ENCODE measurements at places on chromosomes 12 and 14.

DNA sequence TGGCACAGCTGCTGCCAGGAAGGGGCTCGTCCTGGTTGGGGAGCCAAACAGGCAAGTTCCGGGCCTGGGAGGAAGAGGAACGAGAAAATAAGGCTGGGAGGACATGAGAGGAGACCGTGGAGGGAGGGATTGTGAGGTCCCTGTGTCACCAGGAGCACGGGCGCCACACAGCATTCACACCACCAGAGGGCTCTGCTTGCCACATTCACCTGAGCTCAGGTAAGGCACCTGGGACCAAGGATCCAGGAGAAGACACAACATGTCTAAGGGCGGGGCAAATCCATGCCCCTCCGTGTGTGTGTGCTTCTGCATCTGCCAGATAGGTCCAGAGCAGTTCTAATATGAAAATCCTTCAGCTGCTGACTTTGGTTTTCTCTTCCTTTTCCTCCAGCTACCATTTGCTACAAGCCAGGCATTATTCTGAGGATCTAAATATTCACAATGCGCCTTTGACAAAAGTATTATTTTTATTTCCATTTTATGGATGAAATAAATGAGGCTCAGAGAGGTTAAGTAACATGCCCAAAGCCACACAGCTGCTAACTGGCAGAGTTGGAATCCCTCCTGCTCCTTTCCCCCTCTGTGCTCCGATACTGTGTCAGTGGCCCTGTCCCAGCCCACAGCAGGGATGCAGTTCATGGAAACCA, 14.6 kb downstream of the RAPGEF3 start:
- peak; percentile 28 for DNase-seq

DNA sequence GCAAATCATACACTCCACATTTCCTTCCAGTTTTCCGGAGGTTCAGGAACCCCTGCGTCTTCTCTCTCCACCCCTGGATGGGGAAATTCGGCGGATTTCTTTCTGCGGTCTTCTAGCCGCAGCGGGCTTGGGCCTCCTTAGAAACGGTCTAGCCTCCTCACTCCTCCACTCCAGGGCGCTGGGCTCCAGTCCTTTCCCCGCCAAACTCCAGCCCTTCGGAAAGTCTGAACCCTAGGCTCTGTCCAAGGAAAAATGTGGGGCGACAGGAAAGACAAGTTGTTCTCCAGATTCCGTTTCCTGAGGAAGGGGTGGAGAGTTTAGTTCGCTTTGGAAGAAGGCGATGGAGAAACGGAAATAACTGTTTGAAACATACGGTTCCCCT, 1.4 kb upstream of the HOXC10 start:
- DNase-seq: no peak

DNA sequence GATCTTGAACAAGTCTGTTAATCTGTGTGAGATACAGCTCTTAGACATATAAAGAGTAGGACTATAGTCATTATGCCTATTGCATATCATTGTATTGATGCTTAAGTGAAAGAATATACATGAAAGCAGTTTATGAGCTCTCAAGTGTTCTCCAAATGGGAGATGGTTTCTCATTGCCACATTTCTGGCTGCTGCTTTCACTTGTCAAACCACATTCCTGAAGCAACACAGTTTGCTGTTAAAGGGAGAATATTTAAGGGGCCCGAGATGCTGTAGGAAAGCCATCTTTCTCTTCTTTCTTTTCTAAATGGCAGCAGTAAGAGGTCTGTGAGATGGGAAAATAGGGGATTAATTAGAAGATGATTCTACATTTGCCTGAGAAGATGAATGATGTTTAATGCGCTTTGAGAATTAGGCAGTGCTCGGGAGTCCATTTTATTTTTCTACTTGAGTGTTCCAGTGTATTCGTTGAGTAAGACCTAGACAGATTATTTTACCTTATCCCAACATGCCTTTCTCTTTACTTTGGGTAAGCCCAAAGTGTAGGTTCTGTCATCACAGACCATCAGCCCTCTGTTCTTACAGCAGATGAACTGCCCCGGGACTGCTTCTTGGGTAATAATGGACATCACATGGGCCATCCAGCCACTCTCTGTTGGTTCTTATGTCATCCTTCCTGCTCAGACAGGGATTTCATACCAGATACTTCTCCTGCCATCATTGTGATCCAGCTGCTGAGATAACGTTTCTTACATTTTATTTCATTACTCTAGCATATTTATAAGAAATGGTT, 35.6 kb downstream of the ANO4 start:
- no peak for DNase-seq

GRCh38 chr12:20696181-20696905, 1.2 kb downstream of the SLCO1C1 start:
- DNase-seq: no peak

DNA sequence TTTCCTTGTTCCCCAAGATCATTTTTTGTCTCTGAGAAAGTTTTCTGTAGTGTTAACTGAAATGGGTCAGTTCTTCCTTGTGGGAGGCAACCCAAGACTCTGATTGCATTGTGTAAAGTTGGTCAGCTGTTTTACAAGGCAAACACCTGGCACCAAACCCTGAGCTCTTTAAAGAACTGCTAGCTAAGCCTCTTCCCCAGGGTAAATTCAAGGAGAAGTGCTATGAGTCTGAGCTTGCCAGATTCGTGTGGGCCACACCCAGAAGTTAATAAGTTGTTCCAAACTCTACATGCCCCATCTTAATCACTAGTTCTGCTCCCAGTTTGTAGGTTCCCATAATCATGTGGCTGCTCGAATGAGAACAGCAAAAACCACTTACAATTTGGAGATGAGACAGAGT, 214.5 kb downstream of the BTG1 start:
- no peak for DNase-seq

DNA sequence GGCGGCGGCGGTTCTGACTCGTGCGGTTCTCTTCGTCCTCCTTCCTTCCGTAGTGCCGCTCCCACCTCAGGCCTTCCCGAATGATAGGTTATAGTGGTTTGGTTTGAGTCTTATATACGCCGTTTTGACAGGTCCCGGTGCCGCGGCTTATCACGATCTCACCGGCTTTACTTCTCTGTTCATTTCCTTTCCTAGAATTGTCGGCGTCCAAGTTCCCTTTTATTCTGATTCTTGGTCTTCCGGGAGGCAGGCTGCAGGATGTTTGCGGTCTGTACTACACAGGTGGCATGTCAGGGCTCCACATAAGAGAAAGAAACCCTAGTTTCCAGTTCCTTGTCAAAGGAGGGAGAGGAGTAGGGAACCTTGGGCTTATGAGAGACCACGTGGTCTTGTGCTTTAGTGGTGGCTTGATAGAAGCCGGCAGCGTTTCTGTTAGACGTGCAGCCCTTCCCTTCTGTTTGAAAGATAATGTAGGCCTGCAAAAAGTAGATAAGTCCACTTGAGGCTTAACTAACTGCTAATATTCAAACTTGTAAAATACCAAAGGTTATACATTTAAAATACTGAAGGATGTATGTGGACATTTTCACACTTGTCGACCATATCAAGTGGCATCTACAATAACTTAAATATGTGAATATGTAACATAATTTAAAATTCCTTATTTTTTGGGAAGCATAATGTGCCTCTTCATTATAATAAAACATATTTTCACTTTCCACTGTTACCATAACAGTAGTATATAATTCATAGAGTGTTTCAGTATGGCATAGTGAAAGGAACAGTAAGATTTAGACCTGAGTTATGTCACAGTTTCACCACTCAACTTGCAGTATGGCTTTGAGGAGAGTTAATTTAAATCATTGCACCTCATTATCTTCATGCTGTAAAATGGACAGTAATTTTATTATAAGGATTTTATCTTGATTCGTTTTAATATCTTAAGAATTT, 804 bp downstream of the USP15 start:
- peak; percentile 98 for DNase-seq

DNA sequence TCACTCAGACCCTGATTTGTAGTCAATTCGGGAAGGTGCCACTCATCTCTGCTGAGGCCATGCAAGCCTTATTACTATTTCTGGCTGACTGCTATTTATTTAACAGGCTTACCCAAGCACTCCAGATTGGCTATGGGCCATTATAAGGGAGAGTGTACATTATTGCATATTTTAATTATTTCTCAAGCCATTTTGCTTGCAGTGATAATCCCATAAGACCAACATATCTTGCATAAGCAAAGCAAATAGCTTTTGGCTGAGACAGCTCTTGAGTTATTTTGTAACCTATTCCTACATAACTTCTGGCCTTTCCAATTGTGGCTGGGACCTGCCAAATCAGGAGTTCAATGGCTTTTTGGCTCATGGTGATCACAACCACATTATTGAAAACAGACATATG, 509.6 kb upstream of the USP15 start:
- DNase-seq: no peak

GRCh38 chr12:44847888-44848702, 28.0 kb downstream of the NELL2 start:
- DNase-seq: no peak

DNA sequence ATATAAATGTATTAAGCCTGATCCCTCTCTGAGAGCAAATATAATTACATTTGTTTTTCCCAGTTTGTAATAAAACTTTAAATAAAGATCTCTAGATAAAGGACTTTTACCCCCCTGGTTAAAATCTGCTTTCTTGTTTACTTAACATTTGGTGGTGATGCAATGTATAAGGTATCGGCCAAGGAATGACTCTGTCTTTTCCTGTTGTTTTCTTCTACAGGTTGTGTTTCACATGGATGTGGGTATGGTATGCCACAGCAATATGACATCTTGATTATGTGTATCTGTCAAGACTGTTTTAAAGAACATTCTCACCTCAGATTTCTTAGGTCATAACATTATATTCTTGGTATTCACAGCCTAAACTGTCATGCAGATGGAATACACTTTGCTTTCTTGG, 210.6 kb upstream of the NOVA1 start:
- no peak for DNase-seq

DNA sequence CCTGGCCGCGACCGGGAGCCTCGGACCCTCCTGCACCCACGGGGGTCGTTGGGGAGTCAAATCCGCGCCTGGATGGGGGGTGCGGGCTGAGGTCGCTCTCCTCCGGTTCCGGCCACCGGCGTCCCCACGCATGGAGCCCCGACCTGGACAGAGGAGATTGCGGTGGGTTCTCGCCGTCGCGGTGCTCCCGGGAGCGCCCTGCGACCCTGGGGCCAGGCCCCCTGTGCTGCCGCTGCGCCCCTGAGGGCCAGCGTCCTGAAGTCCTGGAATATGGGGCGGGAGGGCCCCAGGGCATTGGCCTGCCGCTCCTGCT, 345 bp downstream of the ASPG start:
- DNase-seq: no peak

GRCh38 chr14:21852061-21852664, 178.5 kb upstream of the OR4E1 start:
- peak; percentile 88 for DNase-seq

- DNase-seq: no peak
These were observed 8.6 kb downstream of the LGR5 start for GRCh38 chr12:71448150-71448581.

DNA sequence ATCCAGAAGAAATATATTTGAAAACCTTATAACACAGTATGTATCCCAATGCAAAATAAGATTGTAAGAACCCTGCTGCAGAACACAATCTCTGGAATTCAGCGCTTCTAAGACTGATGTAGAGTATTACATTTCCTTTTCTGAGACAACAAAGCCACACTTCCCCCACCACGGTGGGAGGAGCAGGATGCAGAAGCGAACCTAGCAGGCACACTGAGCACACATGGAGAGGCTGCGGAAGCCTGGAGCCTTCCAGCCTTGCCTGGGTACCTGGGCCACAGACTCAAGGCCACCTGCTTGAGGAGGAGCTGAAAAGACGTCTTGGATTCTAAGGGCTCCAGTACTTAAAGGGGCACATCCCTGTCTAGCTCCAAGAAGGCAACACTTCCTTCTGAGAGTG, 46.4 kb downstream of the TCHP start:
- DNase-seq: peak; percentile 58

DNA sequence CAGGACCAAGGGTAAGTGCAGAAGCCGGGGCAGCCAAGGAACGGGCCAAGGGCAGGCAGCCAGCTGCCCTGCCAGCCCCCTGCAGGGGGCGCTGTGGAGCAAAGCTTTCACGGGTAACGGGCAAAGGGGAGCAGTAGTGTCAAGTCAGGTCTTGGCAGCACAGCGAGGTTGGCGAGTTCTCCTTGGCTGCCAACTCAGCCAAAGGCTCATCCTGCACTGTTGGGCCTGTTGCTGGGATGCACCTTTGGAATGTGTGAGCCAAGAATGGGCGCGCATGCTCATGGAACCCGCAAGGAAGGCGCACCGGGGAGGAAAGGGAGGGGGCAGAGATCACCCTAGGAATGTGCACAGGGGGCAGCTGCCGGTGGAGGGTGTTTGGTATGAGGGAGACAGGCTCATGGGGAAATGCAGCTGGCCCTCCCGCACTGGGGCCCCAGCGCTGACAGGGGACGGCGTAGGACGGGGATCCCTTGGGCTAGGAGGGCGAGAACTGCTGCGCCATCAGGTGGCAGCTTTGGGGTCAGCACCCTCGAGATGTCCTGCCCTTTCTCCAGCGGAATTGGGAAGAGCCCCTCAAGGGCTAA, 138.0 kb downstream of the ASCL4 start:
- peak; percentile 83 for DNase-seq

GRCh38 chr12:91887957-91888356, 257.7 kb downstream of the BTG1 start:
- peak; percentile 1 for DNase-seq

DNA sequence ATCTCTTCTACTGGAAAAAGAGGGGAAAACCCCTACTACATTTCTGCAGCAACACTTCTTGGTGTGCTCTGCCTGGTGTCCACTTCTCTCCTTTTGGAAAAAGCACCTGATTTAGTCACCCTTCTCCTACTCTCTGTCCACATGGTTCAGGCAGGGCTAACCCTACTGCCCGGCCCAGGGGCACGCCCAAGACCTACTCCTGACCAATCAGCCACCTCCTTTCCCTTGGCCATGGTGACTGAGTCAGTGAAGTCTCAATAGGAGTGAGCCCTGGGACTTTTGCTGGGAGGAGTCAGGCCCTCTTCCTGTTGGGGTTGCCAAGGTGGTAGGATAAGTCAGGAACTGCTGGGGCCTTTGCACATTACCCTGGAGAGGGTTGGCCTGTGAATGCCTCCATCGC, 52.5 kb upstream of the MYL2 start:
- no peak for DNase-seq

GRCh38 chr12:14239935-14240872, 125.3 kb upstream of the ATF7IP start:
- DNase-seq: peak; percentile 60

DNA sequence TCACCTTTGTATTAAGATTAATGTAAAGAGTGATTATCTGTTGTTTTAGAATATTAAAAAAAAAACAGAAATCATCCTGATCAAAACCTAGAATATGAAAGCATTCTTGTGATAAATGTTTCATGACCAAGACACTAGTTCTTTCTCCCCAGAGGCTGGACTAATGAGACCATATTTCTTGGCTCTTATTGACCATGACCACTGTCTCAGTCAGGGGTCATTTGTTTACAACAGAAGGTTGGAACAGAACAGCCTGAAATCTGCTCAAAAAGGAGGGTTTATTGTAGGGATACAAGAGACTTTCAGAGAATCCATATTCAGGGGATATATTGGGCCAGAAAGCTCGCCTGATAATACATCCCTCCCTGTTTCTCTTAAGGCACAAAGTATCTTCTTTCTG, 87.7 kb downstream of the TMEM30B start:
- no peak for DNase-seq

- peak; percentile 89 for DNase-seq
These were observed 1.4 kb upstream of the ARHGEF40 start for GRCh38 chr14:21068521-21069387.

- no peak for DNase-seq
These were observed 13.5 kb downstream of the SRGAP1 start for GRCh38 chr12:63857771-63858670.

- DNase-seq: no peak
These were observed 31.5 kb downstream of the ZFP36L1 start for GRCh38 chr14:68761391-68761790.

GRCh38 chr14:49688701-49689030, 652 bp upstream of the POLE2 start:
- DNase-seq: no peak
